Stimulated activated CD4-positive, alpha-beta T cell treated with anti-CD3 and anti-CD28 coated beads, Interleukin-12 subunit alpha, Interleukin-12 subunit beta, amount 100 ng/mL, for 4 hours (primary cell): ENCODE measurements at places on chromosomes 12 and 14.

GRCh38 chr12:127635838-127636237 is 631.1 kb upstream of the TMEM132C start:
- DNase-seq, result no peak

DNA sequence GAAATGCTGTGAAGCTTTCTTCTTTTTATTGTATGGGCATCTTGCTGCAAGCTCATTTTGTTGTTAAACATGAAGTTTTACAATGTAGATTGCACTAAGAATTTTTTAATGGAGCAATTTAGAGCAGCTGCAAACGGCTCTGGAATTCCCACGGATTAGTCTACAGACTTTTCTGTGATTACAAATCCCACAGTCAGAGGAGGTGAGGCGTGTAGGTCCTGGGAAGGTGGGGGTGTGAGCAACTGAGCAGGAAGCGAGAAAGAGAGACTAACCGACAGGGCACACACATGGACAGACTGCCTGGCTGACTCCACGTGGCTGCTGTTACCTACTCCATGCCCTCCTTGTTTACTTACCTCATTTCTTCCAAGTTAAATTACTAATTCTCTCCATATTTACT is 348.5 kb downstream of the NPAS3 start:
- DNase-seq, result no peak

- DNase-seq, result no peak
These were observed 96.7 kb downstream of the CCER1 start for GRCh38 chr12:90858252-90858651.

DNA sequence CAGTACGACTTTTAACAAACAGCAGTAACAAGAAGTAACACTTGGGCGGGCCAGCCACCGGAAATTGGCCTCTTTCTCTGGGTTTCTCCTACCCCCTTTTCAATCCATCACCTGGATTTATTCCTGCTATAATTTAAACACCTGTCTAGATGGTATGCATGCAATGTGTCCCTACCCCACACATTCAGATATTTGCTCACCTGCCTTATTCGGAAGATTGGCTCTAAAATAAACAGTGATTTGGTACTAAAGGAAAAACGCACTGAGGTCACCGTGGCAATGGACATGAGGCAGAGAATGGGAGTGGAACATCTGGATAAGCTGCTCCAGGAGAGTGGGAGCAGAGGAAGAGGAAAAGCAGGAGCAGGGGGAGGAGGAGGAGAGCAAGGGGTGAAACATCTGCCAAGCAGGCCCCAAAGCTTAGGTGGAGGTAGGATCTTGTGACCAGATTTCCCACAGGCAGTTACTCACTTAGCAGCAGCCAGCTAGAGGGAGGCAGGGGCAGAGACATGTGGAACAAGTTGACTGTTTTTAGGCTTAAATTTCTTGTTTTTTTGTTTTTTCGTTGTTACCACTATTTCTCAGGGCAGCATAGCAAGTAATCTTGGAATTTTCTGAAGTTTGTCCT is 150.9 kb downstream of the TTLL5 start:
- no peak for DNase-seq

DNA sequence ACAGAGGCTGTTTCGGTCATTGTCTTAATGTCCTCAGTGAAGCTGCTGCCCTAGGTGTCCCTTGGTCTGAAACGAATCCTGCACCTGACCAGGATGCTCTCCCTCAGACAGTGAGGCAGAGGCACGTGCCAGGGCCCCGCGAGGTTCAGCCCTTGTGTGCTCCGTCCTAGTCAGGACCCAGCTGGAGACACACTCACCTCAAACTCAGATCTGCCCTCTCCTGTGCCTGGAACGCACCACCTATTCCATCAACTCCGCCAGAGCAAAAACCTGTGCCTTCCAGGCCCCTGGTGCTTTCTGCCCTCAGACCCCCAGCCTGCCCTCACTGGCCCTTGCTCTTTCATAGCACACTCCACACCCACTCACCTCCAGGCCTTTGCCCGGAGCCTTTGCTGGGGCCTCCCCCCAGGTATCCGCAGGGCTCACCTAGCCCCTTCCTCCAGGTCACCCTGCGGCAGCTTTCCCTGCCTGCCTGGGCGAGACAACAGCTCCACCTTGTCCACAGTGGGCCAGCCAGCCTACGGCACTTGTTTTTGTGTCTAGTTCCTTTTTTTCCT is 150.6 kb downstream of the BCL11B start:
- DNase-seq, result no peak

- DNase-seq, result no peak
These were observed at the start of gene LHX5 for GRCh38 chr12:113471619-113472171. Gene LHX5, minus strand, starts transcription at chr12:113471871. Its CDS starts 373 bp downstream, at chr12:113471498.

GRCh38 chr14:20564501-20564997 is 3.7 kb upstream of the RNASE9 start:
- DNase-seq, result no peak

- no peak for DNase-seq
These were observed 34.4 kb upstream of the PMCH start for GRCh38 chr12:102232036-102232435.

DNA sequence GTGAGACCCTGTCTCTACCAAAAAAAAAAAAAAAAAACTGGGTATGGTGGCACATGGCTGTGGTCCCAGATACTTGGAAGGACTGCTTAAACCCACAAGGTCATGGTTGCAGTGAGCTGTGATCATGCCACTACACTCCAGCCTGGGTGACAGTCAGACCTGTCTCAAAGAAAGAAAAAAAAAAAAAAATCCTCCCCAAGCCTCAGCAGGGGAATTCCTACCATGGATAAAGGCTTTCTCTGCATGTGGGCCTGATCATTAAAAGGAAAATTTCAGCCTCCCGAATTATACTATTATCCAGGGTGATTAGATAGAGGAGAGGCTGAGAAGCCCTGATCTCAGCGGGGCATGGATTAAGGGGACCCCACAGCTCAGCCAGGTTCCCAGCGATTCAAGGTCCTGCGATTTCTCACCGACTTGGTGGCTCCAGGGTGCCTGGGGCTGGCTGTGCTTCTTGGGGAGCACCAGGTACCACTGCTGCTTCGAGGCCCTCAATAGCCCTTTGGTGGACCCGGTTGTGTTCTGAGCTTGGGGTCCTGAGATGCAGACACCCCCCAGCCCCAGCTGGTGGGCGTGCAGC is 5.6 kb downstream of the SH2B3 start:
- DNase-seq, result no peak

GRCh38 chr14:30875788-30876053 is 1.4 kb downstream of the COCH start:
- no peak for DNase-seq

GRCh38 chr14:100822013-100822412 is 3.9 kb upstream of the MEG3 start:
- no peak for DNase-seq

GRCh38 chr14:25484235-25484634 is 434.3 kb upstream of the STXBP6 start:
- no peak for DNase-seq

DNA sequence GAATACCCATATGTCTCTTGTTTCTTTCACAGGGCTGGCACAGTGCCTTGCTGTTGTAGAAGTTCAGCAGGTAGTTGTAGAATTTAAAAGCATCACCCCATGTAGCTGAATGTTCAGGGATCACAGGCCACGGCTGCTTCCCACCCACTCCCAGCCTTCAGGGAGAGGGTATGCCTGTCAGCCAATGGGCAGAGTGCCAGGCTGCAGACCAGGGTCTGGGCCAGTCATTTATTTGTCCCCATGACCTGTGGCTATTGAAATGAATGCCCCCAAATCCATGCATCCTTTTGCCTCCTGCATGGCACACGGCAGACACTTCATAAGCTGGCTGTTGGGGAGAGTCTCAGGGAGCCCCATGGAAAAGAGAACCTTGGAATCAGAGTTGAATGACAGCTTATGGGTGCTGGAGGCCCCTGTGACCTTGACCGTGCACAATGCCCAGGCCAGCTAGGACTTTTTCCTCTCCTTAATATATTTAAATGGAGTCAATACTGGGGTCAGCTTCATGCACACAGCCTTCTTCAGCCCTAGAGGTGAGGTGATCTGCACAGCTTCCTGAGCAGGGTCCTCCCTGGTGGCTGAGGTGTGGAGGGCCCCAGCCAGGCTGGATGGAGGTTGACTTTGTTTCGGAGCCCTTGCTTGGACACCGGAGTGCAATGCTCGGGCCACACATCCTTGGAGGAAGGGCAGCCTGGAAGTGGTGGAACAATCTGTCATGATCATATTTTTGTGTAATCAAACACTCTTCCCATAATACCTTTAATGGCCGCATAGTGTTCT is 45.3 kb downstream of the PRMT8 start:
- no peak for DNase-seq

- no peak for DNase-seq
These were observed 79.2 kb downstream of the FERMT2 start for GRCh38 chr14:52871606-52872005.

DNA sequence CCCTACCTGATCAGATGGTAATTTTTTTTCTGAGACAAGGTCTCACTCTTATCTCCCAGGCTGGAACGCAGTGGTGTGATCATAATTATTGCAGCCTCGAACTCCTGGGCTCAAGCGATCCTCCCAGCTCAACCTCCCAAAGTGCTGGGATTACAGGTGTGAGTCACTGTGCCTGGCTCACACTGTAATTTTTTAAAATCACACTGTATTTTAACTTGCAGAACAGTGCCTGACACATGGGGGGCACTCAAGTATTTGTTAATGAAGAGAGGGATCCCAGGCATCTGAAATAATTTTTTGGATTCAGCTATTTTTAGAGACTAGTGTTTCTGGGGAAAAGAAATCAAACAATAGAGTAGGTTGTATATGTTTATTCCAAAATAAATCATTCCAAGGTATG is 21.7 kb downstream of the LIMA1 start:
- no peak for DNase-seq

- DNase-seq, result no peak
These were observed 218.8 kb downstream of the DAD1 start for GRCh38 chr14:22370084-22370847.

GRCh38 chr12:88291498-88292131 is 149.5 kb downstream of the TMTC3 start:
- DNase-seq, result no peak

DNA sequence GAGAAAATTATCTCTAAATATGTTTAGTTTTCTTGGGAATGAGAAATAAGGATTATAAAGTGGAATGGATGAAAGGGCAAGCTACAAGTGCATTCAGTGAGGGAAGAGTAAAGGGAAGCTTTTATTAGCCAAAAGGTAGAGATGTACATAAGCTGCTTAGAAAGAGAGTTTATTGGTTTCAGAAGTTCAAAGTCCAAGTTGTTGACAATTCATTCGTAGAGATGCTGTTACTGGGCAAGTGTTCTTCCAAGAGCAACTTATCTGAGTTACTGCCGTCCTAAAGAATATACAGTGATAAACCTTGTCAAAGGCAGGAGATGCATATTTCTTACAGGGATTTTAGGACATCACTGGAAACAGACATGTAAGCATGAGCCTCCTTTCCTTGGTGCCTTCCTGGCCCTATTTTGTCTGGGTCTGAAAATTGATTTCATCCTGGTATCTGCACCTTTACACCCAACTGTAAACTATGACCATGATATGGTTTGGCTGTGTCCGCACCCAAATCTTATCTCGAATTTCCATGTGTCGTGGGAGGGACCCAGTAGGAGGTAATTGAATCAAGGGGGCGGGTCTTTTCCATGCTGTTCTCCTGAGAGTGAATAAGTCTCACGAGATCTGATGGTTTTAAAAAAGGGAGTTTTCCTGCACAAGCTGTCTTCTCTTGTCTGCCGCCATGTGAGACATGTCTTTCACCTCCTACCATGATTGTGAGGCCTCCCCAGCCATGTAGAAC is 46.8 kb downstream of the TRMT5 start:
- DNase-seq, result no peak

GRCh38 chr14:89399594-89400068 is 17.4 kb downstream of the FOXN3 start:
- no peak for DNase-seq

DNA sequence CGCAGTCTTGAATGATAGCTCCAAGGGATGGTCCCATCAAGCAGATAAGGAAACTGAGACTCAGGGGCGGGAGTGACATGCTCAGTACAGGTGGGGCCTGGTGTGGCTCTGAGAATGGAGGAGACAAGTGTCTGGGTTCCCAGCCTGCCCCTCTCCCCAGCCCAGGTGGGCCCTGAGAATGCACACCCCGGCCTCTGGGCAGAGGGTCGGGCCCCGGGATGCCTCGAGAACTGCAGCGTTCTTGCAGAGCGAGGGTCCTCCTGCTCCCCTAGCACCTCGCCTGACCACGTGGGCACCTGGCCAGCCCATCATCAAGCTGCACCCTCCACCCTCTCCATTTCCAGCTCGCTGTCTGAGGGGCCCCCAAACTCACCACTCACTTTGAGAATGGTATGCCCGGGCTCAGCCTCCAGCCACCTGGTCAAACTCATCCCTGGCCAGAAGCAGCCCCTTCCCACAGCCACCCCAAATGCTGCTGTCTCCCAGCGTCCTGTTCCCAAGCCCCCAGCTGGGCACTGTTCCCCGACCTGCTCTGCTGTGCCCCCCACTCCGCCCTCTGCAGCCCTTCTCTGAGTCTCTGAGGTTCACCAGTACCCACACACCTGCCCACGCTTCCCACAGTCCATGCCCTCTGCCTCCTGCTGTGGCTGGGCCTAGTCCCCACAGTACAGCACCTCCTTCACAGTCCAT is 44.3 kb downstream of the CYP46A1 start:
- no peak for DNase-seq

DNA sequence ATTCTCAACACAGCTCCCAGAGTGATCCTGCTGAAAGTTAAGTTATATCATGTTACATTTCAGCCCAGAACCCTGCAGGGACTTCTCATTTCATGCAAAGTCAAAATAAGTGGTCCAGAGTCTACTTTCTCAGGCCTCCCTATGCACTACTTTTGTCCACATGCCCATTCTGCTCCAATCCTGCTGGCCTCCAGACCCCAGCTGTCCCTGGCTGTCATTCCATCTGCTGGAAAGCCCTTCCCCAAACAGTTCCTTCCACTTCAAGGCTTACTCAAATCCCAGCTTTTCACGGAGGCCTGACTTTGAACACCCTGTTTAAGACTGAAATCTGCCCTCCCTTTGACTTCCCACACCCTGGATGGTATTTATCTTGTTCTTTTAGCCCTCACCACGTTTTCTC is 109.8 kb upstream of the DNM1L start:
- DNase-seq, result no peak

GRCh38 chr12:102953221-102953620 is 4.3 kb upstream of the ASCL1 start:
- DNase-seq, result no peak

- no peak for DNase-seq
These were observed 121.0 kb upstream of the EVL start for GRCh38 chr14:99944241-99944651.

DNA sequence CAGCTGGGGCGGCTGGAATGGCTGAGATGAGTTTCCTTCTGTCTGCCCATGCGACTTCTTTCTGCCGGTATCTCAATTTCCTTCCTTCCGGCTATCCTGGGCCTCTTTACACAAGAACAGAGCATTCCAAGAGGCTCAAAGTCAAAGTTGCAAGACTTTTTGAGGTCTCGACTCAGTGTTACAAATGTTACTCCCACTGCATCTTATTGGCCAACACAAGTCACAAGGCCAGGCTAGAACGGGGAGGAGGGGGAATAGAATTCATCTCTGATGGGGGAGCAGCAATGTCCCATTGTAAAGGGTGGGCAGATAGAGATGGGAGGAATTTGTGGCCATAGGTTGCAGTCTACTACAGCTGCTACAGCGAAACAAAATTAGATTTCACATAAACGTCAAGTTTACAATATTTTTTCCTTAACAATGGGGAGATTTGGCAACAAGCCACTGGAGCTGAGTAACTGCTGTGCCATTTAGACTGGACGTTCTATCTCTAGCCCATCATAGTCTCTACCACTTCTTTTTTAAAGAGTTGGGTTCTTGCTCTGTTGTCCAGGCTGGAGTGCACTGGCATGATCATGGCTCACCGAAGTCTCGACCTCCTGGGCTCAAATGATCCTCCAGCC is 9.5 kb upstream of the NYNRIN start:
- no peak for DNase-seq
